ENCODE measurements at places on chromosomes 5 and 9.

- no peak for DNase-seq
Measured at GRCh38 chr5:122485226-122485625, 173.2 kb downstream of the SNCAIP start.

DNA sequence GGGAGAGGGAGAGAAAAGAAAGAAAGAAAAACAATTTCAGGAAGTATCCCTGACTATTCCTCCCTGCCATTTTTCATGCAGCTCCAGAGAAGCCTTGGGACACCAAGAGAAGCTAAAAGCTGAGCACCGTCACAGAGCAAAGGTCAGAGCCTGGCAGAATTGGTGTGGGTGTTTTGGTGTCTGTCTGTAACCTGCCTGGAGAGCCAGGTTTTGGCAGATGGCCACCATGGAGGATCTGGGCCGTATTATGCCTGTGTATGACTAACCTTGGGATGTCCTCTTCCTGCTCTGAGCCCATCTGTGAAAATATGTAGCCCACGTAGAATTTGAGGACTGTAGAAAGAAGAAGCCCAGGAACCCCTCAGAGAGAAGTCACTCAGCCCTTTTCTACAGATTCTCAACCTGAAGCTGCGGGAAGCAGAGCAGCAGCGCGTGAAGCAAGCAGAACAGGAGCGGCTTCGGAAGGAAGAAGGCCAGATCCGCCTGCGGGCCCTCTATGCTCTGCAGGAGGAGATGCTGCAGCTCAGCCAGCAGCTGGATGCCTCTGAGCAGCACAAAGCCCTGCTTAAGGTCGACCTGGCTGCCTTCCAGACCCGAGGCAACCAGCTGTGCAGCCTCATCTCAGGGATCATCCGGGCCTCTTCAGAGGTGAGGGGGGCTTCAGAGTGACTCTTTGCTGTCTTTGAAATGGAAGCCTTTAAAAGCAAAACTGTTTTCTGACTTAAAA is 18.8 kb downstream of the GLE1 start:
- DNase-seq: peak; percentile 37

DNA sequence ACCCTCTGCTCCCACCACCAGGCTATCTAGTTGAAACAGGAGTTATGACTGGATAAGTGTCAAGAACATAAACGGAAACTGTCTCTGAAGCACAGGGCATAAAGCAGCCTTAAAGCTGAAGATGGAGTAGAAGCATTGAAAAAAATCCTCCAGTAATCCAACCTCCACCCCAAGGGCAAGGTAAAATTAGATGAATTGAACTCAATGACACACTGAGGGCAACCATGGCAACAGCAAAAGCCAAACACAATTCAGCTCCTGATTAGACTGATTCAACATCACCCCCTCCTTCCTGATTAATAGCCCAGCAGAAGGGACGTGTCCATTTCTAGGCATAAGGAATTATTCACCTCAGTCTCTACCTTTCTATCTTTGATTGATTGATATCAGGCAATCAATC is 183.2 kb upstream of the MAP3K1 start:
- no peak for DNase-seq

DNA sequence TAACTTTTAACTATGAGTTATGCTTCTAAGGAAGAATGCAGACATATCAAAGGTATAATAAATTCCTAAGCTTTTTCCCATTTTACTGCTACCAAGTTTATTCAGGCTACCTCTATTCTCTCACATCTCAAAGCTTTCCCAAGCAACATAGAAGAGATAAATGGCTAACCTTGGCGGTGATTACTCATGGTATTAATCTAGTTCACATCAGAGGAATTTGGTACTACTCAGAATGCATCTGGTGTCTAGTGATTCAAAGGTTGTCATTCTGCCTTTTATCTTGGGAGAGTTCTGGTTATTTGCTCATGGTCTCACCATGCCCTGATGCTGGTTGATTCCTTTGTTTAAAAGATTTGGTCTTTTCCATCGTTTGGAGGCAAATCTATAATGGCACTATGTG is 182.7 kb downstream of the TAF11L14 start:
- DNase-seq: no peak

DNA sequence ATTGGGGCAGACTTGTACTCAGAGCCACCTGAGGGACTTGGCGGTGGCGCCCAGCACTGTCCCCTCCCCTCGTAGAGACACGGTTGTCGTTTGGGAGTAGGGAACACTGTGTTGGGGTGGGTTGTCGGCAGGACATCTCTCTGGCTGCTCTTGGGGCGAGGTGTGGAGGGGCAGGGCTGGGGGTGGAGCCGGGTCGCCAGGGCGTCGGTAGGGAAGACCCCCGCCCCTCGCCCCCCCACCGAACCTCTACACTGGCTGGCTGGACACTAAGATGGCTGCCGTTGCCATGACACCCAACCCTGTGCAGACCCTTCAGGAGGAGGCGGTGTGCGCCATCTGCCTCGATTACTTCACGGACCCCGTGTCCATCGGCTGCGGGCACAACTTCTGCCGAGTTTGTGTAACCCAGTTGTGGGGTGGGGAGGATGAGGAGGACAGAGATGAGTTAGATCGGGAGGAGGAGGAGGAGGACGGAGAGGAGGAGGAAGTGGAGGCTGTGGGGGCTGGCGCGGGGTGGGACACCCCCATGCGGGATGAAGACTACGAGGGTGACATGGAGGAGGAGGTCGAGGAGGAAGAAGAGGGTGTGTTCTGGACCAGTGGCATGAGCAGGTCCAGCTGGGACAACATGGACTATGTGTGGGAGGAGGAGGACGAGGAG is 778 bp downstream of the TRIM41 start:
- no peak for DNase-seq

DNA sequence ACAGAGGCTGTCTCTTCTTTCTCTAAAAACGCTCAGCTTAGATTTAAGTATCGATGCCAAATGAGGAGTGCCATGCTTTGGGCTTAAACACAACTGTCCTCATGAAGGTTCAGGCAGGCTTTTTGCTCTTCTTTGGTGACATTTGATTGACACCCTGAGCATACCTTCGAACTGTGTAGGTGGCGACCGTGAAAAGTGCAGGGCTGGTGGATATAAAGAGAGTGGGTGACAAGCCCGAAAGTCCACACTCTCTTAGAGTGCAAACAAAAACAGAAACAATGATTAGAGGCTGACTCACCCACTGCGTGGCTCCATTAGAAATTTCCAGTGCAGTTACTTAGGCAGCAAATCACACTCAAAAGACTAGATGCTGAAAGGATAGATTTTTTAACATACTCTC is 141.7 kb downstream of the SYK start:
- DNase-seq: peak; percentile 38

- no peak for DNase-seq
Measured at GRCh38 chr5:97418462-97418861, 235.4 kb upstream of the RIOK2 start.

GRCh38 chr5:31334061-31334860 is 140.8 kb downstream of the CDH6 start:
- peak; percentile 12 for DNase-seq

GRCh38 chr9:95193067-95193466 is 124.4 kb downstream of the FANCC start:
- no peak for DNase-seq

DNA sequence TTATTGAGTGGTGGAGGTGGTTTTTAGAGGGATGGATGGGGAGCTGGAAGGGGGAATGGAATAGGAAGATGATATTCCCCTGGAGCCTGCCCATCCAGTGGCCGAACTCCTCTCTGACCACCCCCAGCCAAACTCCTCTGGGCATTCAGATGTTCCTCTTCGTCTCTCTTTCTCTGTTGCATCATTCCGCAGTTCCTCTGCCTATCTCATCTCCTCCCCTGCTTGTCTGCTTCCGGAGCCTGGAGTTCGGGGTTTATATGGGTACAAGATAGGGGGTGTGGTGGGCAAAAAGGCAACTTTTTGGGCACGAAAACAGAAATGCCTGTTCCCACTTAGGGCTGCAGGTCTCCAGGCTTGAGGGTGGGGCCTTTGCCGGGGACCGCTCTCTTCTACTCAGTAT is 12.2 kb upstream of the CDK5RAP2 start:
- DNase-seq: no peak

DNA sequence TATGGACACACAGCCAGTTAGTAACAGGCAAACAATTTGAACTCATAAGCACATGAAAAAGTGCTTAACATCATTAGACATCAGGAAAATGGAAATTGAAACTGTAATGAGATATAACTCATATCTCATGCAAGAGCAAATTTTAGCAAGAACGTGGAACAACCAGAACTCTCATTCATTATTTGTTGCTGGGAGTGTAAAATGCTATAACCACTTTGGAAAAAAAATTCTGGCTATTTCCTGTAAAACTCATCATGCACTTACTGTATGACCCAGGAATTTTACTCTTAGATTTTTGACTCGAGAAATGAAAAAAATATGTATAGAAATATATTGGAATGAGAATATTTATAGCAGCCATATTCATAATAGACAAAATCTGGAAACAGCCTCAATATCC is 205.7 kb upstream of the PUM3 start:
- no peak for DNase-seq

- DNase-seq: no peak
Measured at GRCh38 chr9:133058071-133058470, 3.7 kb upstream of the CEL start.
